Stimulated activated CD4-positive, alpha-beta T cell treated with anti-CD3 and anti-CD28 coated beads, Interleukin-12 subunit alpha, Interleukin-12 subunit beta, amount 100 ng/mL, for 4 hours (primary cell): ENCODE measurements at places on chromosomes 5 and 9.

DNA sequence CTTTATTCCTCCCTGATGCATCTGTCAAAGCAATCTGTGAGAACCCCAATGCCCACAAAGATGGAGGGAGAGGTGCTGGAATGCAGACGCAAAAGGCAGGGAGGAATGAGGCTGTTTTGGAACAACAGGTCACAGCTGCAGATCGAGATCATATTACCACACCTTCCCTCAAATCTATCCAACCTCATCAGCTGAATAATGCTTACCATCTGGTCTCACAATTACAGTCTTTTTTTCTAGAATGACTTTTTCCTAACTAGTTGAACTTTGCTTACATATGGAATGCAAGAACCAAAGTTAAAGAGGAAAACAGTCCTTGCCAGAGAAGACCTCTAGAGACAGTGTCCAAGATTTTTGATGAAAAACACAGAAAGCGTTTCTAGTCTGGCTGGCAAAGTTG, 158.1 kb downstream of the LPAR1 start:
- DNase-seq, result no peak

DNA sequence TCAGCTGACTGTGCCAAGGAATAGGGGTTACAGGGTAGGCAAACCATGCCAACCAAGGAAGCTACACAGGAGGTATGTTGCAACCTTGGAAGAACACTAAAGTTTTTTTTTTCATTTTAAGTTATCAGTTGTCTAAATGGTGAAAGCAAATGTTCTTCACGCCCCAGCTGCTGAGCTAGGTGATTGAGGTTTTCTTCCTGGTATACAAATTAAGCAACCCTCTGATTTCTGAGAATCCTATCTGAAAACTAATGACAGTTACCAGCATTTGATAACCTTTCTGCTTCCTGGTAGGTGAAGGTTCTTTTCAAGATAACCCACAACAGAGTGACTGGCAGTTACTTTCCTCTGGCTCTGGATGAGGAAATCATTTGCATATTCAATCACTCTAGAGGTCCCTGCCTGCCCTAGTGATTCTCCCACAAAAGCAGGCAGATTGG, 194.9 kb downstream of the ATP10B start:
- DNase-seq, result no peak

DNA sequence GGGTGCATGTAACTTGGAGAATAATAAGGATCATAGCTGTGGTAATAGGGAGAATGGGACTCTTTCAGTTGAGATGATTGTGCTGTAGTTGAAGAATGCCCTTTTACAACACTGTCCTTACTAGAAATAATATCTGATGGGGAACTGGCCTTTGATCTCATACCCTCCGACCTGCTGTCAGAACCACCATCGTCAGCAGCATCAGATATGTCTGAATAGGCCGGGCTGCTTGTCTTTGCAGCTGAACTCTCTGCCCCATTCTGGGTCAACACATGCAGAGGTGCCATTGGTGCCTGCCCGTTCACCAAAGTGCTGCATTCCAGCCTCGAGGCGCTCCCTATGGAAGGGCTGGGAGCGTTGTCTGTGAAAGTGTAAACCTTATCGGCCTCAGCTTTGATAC, 99.1 kb downstream of the ZNF608 start:
- DNase-seq, result no peak

GRCh38 chr5:131142970-131143617, 22.0 kb downstream of the HINT1 start:
- DNase-seq, result no peak

DNA sequence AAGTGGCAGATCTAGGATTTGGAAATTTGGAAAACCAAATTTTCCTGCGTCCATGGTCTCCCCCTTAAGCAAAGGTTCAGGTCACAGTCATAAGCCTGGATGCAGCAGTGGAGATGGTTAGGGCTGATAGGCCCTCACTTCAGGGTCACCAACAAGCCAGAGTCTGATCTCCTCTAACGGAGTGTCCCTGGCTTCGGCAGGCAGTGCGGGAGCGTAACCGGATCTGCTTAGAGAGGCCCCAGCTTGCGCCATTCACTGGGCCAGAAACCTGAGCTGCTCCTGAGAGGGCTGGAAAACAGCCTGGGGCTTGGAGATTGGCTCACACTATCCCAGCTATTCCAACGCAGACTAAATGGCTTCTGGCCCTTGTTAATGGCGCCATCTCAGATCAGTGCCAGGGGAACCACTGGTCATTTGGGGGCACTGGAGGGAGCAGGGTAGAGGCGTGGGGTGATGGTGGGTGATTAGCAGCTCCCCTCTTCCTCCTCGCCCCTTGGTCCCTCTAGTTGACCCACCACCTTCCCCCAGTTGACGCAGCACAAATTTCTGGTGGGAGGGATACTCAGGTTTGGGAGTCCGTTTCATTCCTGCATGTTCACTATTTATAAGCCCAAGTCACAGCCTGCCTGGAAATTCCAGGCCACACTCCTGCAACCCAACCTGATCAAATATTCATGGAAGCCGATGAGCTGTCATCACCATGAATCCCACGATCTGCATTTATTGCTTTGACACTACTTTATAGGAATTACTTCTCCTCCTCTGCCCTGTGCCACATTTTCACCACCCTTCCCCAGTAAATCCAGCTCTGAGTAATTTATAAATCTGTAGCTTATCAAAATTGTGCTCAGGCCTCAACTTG, 134.6 kb upstream of the CPEB4 start:
- no peak for DNase-seq

- no peak for DNase-seq
Observed at GRCh38 chr5:172875505-172876279, 41.6 kb downstream of the ERGIC1 start.

- no peak for DNase-seq
Observed at GRCh38 chr9:4137681-4138099, 162.2 kb downstream of the GLIS3 start.
